Activated CD4-positive, alpha-beta T cell treated with anti-CD3 and anti-CD28 coated beads, Interleukin-10, Interleukin-2, amounts not matched to agents 100 ng/mL and 50 ng/mL, durations not matched to agents 16 hours and 8 hours (primary cell): ENCODE measurements at places on chromosomes 3 and 15.

DNA sequence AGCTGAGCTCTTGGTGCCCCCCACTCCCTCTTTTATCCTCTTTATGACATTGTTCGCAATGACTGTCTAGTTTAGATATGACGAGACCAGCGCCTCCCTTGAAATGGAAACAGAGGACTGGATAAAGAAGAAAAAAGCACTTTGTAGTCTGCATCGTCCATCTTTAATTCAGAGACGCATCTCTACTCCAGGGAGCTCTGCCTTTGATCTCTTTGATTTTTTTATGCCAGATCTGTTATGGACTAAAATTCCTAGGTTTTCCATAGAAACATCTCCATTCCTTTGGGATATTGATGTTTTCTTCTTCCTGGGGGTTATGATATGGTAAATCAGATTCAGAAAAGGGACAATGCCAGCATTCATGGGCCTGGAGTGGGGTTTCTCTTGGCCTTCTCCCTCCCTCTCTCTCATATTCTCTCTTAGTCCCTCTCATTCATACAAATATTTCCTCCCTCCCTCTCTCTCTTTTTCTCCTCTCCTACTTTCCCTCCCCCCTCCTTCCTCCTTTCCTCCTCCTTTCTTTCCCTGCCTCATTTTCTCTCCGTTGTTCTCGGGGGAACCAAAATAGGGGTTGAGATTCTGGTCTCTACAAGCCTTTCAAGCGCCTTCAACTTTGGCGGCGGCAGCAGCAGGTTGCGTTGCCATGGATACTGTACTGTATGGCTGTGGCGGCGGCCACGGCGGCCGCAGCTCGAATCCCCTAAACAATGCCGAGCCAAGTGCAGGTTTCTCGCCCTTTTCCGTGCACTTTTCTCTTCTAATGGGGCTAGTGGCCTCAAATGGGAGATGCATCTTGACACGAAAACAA lies 45.5 kb downstream of the ZIC4 start:
- no peak for DNase-seq

DNA sequence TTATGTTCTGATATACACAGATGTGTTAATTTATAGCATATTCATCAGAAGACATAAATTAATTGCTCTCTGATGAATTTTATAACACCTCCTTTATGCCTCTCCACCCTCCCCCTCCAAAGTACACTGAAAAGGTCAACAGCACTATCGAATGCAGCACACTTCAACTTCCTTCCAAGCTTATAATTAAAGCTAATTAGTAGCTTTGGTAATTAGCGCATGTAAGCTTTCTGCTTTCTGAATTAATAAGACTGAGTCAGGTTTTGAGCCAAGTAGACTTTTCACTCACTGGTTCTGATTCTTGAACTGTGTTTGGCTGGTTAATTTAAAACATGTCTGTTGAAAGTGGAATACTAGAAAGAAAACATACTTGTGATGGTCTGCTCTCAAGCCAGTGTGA lies 760.8 kb upstream of the CFAP20DC start:
- no peak for DNase-seq

- no peak for DNase-seq
These were observed 98.1 kb upstream of the BFSP2 start for GRCh38 chr3:133301731-133302130.

- no peak for DNase-seq
These were observed 113.0 kb downstream of the NLGN1 start for GRCh38 chr3:173510565-173510964.

DNA sequence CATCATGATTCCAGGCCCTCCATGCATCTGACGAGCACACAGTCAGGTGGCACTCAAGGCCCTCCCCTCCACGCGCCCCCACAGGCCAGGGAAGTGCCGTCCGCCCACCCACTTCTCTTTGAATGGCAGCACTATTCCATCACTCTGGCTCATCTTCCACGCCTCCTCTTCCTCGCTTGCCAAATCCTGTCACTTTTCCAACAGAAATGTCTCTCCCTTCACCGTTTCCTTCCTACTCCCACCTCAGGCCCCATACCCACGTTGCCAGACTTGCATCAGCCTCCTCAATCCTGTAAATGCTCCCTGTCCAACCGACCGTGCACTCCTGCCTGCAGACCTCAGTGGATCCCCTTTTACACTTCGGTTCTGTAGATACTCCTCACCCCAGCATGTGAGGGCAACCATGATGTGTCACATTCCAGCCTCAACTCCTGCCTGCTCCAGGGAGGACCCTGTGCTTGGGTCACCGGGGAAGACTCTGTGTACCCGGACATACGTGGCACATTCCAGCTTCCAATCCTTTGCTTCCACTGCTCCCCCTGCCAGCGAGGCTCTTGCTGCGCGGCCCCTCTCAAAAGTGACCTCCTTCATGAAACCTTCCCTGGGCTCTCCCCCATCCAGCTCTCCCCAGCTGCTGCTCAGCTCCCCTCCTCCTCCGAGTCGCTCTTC lies 29.6 kb downstream of the ADCY5 start:
- DNase-seq: no peak

DNA sequence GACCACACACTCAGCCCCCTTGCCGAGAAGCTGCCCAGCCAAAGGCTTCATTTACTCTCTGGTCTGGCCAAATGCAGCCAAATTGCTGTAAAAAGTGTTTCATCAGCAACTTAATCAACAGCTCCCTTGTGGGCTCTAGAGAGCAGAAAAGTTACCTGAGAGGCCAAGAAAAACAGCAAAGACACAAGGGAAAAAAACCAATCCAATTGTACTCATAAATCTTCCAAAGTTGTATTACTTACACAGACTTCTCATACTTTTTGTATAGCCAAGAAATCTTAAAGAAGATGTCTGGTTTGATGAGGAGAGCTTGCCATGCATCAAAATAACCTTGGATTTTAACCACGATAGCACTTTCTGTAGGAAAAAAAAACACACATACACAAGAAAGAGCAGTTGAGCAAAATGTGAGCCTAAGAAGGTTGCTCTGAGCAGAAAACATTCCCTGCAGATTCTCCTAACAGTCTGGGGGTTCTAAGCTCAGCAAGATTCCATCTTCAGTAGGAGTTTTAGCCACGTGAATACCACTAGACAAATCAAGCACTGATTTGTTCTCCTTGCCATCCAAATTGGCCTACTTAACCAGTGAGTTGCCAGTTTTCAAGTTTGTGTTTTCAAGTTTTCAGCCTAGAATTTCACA lies 120.0 kb downstream of the CYP19A1 start:
- DNase-seq: no peak

DNA sequence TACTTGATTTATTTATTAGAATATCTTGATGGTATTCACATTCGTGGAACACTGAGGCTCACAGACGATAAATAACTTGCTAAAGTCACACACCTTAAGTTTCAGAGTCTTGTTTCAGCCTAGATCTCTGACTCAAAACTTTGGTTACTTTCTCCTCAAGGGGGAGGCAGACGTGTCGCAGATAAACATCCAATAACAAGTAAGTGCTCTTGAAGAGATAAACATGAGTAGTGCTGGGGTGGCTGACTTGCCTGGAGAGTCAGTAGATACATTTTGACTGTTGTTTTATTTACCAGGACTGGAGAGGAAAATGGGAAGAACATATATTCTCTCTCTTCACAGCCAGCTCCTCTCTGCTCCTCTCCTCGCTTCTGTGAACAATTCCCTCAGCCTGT lies 31.3 kb downstream of the FBXO45 start:
- DNase-seq: no peak

- DNase-seq: no peak
These were observed 408.8 kb downstream of the OCA2 start for GRCh38 chr15:27690290-27690689.

GRCh38 chr3:36814066-36814717 lies 49.8 kb upstream of the DCLK3 start:
- no peak for DNase-seq

DNA sequence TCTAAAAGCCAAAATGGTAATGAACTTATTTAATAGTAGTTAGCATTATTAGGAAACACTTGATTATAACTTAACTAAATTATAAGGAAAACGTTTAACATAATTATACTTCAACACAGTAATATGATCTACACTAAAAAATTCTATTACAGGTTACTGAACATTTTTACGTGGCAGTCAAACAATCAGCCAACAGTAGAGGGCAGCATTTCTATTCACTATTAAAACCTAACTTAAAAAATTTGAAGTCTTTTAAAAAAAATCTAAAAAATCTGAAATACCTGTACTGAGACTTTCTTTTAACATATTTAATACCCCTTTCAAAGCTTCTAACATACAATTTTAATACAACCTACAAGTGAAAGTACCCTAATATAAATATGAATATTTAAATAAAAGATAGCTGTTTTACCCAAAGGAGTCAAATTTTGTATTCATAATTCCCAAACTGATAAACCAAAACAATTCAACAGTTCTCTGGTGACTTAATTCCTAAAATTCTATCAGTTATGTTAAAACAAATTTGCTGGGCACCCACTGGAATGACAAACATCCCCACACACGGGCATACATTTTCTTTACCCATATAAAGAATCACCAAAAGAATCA lies 41.5 kb downstream of the DLG1 start:
- DNase-seq: peak; percentile 44

GRCh38 chr15:25408929-25409328 lies 29.9 kb downstream of the UBE3A start:
- DNase-seq: no peak

- DNase-seq: no peak
These were observed 24.5 kb upstream of the IDH2 start for GRCh38 chr15:90126596-90127435.

DNA sequence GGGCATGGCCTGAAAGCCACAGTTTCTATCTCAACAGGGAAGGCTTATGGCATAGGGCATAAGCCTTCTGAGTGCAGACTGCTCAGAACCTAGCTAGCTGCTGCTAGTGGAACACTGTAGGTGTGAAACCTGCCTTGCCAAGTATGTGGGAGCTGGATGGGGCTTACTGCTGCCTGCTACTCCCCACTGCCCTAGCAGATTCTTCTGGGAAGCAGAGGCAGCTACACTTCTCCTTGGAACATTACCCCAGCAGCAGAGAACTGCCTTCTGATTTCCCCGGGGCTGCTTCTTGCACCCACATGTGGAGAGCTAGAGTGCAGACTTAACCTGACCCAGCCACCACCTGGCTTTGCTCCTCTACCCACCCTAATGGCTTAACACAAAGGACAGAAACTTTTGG lies 215.7 kb downstream of the POLQ start:
- DNase-seq: no peak
